ENCODE measurements at places on chromosomes 5 and 9. TPM values are rescaled to one million over a fixed set of nuclear protein-coding genes. Genes with fewer than 3 reads are reported as not detected.

DNA sequence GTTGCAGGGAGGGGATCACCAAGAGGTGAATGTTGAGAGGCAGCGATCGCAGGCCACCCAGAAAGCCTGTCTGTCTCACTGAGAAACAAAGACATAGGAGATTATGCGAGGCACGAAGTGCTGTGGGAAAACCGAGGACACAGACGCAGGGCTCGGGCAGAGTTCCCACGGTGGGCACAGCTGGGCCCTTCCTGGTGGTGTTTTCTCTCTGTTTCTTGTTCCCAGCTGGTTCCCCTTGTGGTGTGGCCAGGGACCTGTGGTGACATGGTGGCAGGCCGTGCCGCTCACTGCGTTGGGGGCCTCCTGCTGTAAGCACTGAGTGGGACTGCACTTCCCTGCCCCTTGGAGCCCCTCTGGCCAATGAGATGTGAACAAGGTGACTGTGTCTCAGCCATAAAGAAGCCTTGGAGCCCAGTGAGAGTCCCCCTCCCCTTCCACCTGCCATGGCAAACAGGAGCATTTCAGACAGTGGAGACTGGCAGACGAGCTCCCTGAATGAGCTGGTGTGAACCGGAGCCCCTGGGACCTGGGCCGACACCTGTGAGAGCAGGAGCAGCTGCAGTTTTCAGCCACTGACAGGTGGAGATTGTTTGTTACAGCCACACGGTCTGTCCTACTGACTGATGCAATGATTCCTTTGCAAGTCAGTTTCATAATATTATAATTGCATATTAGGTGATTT is 13.2 kb upstream of the IRX4 start:
- DNase-seq: no peak

DNA sequence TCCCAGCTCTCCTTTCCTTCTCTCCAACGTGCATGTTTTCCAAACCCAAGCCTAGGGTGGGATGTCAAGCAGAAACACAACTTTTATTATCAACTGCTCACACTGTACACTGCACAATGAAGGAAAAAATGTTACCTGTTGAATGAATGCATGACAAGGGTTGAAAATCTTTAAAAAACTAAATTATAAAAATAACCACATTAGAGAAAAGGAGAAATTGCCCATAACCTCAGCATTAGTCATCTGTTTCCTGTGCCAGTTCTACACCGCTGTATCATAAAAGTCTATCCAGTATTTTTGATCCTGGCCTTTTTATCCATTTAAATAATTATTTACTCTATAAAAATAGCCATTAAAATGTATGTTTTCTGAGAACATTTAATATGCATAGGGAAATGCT is 101.1 kb downstream of the APBA1 start:
- no peak for DNase-seq

GRCh38 chr5:1125030-1125357 is 13.1 kb upstream of the SLC12A7 start:
- DNase-seq: peak; percentile 83

GRCh38 chr5:172453986-172454357 is 353 bp downstream of the SH3PXD2B start:
- DNase-seq: peak; percentile 63

GRCh38 chr5:113162208-113162607 is 185.6 kb downstream of the DCP2 start:
- DNase-seq: no peak

DNA sequence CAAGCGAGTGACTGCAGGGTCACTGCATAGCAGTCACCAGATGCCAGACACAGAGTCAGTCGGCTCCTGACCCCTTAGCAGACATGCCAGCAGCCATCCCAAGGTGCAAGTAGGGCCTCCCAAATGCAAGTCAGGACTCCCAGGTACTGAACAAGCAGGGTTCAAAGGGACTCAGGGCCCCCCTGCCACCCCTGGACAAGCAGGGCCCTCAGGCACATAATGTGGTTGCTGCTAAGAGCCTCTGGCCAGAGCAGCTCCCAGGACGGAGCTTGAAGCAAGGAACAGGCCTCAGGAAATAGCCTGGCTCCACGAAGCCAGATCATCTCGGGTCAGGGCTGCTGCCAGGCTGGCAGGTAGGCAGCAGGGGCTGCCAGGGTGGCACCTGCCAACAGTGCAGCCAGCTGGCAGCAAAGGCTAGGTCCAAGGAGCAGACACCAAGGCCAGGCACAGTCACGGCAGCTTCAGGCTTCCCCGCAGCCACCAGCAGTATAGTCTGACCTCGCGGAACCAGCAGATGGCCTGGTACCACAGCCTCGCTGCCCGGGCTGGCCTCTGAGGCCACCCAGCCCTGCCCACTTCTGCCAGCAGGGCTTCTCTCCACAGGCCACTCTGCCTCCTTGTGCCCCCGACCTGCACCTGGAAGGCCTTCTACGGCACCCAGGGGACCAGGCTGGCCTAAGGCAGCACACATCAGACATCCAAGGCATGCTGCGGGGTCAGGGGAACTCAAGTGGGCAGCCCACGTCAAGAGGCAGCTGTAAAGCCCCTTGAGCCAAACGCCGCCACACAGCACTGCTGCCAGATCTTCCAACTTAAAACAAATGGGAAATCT is 7.4 kb downstream of the EEIG1 start:
- DNase-seq: peak; percentile 82

GRCh38 chr5:125882061-125882460 is 541.1 kb upstream of the GRAMD2B start:
- DNase-seq: no peak

DNA sequence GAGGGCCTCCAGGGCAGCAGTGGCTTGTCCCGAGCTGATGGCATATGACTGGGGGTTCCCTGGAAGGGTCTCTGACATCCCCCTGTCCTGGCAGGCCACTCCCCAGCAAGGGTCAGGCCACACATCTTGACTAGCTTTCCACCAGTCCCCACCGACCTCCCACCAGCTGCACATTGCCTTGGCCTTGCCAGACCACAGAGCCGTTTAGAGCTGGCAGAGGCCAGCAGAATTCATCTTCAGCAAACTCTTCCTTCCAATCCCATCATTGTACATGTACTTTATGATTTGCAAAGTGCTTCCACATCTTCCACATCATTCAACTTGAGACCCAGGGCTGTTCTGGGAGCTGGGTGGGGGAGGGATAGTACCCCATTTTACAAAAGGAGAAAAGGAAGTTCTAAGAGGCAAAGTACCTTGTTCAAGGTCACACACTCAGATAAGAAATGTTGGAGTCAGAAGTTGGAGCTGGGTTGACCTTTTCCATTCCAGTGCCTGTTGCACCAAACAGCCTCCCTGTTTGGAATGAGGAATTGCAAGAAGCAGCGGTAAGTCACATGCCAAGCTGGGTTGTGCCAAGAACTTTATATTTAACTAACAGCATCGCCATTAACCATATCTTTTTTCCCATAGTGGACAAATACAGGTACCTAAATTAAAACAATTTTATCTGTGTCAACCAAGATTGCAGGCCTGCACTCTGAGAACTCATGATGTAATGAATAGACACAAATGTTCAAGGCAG is 25.8 kb upstream of the COL15A1 start:
- DNase-seq: no peak

GRCh38 chr5:177222269-177222668 is 81.2 kb downstream of the RAB24 start:
- no peak for DNase-seq

DNA sequence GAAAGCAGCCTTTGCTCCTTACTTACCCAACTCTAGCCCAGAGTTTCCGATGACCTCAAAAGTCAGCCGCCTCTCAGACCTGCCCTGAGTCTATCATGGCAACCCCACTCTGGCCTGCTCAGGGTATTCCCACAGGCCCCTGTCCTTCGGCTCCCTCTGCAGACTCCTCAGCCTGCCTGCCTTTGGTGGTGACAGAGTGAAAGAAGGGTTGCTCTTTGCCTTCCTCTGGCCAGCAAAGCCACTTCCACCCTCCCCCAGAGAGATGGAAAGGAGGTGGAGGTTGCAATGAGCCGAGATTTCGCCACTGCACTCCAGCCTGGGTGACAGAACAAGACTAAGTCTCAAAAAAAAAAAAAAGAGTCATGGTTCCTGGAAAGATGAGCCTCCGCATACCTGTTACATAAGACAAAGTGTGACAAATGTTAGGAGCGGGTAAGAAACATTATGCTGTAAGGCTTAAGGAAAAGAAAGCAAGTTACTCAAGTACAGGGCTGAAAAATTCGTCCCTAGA is 2.3 kb upstream of the SMIM33 start:
- no peak for DNase-seq

GRCh38 chr5:15501091-15501791 is 1.3 kb downstream of the FBXL7 start:
- peak; percentile 60 for DNase-seq

DNA sequence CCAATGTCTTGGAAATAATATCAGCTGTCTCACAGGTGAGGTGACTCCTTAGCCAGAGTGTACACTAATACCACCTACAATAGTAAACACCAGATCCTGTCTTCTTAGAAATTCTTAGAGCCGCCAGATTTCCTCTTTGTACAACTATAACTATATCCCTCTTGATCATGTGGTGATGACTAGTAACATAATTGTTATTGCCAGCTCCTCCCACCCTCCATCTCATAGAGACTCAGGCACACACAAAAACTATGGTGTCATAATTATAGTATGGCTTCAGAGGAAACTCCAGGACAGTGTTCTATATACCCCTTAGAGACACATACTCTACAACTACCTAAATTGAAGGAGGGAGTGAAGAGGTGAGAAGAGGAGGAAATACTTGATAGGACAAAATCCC is 33.1 kb downstream of the PGGT1B start:
- DNase-seq: no peak

GRCh38 chr5:32790411-32790951 is 79.4 kb downstream of the NPR3 start:
- no peak for DNase-seq

GRCh38 chr5:157026789-157027424 is 32.0 kb downstream of the HAVCR1 start:
- no peak for DNase-seq

- no peak for DNase-seq
Measured at GRCh38 chr9:121344184-121344583, 25.9 kb downstream of the STOM start.

DNA sequence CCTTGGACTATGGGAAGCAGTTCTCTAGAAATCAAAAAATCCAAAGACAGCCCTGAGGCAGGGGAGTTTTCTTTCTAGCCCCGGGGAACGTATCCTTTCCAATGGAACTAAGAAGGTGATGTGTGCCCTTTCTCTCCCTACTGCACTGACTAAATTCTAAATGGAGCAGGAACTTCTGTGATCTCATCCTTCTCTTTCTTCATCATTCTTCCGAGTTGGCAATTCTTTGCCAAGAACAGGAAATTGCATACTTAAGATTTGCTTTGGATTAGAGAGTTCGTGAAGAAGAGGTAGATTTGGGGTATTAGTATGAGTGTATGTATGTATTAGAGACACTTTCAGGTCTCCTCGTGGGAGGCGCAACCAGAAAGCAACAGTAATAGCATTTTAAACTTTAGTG is 178.0 kb upstream of the PIK3R1 start:
- DNase-seq: no peak

The FBXL17 gene
- 45.1 TPM for total RNA-seq

The GALNT12 gene
- total RNA-seq: 0.64 TPM

The ZNF608 gene
- total RNA-seq: 18.2 TPM

The CYFIP2 gene
- total RNA-seq: 33.3 TPM

The FAM151B gene
- 1.8 TPM for total RNA-seq

The SLC25A48 gene
- 0.40 TPM for total RNA-seq

The FUT7 gene
- total RNA-seq: 0.17 TPM

The CBY3 gene
- total RNA-seq: not detected

The PWWP2A gene
- 11.4 TPM for total RNA-seq

The LOX gene
- total RNA-seq: 6.0 TPM

The SLC36A2 gene
- total RNA-seq: 0.22 TPM

The LIFR gene
- total RNA-seq: 61.1 TPM

The MRPL36 gene
- 66.7 TPM for total RNA-seq

The SAXO1 gene
- total RNA-seq: not detected

The PALM2AKAP2 gene
- 76.1 TPM for total RNA-seq

The TSLP gene
- 7.2 TPM for total RNA-seq

The ENTREP1 gene
- 21.3 TPM for total RNA-seq
